ENCODE measurements at places on chromosomes 16 and 17.

- DNase-seq, result no peak
Measured at GRCh38 chr17:74742153-74742515, 5.1 kb downstream of the RAB37 start.

- DNase-seq, result no peak
Measured at GRCh38 chr16:20904507-20905081, 4.0 kb downstream of the LYRM1 start.

DNA sequence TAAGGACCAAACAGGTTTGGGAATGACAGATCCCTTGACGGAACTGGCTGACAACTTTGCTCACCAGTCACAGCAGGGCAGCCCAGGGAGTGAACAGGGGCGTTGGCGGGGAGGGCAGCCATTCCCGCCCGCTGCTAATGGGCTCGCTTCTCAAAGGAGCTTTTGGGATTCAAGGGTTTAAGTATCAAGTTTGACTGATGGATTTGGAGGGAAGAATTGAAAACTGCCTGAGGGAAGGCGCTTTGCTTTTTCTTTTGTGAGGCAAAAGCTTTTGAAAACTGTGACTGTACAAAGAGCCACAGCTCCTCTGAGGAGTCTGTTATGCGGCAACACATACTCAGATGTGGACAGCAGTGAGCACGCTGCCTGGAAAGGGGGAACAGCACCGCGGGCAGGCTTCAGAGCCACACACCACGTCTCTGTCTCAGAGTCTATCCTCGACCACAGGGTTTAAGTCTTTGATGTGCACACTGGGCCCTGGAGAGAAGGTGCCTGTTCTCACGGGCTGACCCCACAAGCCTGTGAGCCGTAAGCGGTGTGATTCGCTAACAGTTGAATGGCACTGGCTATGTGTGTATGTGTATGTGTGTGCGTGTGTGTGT lies 79.9 kb upstream of the HSBP1 start:
- DNase-seq, result no peak

DNA sequence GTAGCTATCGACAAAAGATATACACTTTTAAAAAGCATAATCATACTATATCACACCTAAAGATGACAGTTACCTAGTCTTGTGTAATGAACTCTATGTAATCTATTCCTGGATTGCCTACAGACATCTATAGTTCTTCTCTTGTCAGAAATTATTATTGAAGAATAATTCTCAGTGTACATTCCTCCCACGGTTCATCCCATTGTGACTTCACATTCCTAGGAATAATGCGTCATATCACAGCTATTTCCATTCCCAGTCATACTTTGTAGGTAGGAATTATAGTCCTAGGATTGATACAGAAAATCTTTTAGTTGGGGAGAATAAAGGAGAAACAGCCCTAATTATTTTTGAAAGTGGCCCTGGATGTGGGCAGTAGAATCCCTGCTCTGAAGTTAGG lies 44.0 kb upstream of the ABCC11 start:
- no peak for DNase-seq

DNA sequence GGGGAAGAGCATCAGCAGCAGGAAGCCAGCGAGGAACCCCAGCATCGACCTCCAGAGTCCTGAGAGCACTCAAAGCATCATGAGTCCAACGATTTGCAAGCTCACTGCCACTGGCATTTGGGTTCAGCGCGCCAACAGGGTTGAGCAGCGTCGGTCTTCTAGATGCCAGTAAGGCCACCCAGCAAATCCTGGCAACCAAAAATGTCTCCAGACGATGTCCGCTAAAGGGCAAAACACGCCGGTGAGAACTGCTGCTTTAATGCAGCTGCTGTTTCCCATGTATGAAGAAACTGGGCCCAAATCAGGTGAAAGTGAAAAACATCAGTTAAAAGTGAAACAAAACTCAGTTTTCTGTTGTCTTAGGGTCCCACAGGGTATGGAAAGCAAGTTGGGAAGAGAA lies 70.2 kb downstream of the ANKRD11 start:
- no peak for DNase-seq

DNA sequence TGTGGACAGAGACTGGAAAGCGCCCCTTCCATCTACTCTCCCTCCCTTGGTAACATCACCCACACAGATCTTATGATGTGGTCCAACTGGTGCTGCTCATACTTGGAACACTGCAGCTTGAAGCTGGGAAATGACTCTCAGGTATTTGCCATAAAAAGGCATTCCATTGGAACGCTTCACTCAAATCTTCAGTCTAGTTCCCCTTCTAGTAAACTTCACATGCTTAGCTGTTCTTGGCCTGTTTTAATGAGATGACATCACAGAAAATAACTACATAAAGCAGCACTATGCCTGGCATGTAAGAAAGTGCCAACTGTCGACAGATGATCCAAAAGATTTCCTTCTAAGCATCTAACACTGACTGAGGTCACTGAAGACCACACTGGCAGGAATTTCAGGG lies 9.3 kb downstream of the ZNF263 start:
- DNase-seq, result no peak

DNA sequence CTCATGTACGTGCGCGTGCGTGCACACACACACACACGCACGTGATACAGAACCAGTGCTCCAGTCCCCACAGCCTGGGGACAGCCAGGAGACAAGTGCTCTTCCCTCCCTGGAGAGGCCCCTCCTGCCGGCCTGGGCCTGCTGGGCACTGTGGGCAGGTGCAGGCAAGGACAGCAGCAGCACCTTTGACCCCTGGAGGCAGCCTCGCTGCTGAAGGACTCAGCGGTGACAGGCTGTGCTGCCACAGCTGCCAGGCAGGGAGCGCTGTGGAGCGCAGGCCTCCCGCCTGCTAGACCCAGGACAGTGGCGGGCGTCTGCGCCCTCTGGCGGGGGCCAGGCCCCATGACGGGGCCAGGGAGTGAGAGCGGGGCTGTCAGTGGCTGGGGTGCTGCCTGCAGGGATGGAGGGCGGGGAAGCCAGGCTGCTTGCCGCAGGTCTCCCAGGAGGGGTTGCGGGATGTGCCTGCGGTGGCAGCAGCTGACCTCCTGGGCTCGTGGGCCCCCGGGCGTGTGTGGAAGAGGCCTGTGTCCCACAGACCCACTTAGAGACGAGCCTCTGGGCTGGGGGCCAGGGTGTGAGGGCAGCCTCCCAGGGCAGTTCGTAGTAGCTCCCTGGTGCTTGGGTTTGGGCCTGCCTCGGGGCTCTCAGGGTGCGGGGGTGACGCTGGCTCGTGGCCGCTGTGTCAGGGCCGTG lies 63.5 kb upstream of the PVALEF start:
- DNase-seq, result peak; percentile 81

DNA sequence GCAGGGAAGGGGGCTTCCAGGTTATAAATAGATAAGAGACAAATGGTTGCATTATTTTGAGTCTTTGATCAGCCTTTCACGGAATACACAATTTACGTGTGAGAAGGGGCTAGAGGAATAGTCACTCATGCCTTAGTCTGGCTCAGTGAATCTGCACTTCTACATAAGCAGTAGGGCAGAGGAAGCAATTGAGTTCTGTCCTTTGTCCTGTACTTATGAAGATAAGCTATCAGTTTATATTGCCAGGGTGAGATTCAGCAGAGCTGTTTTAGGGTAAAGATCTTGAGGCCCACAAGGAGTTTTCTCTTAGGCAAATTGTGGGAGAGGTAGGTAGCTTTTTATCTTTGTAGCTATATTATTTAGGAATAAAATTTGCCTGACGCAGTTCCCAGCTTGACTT lies 33.3 kb downstream of the TOM1L1 start:
- DNase-seq, result no peak

DNA sequence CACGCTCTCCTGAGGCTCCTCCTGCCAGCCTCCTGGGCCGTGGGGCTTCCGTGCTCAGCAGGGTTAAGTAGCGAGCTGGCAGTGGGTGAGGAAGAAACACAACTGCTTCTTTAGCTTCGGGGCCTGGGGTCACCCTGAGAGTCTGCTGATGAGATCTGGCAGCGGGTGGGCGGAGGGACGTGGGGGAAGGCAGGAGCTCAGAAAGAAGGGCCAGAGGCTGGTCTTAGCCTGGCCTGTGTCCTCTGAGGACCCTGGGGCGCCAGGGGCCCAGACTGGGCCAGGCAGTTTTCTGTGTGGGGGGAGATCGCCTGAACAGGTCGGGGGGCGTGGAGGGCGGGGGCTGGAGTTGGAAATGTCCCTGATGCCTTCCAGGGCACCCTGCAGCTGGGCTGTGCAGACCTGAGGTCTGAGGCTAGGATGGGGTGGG lies 97.8 kb upstream of the GSE1 start:
- no peak for DNase-seq

- no peak for DNase-seq
Measured at GRCh38 chr17:17988427-17988945, 15.8 kb downstream of the DRC3 start.

Data from SHP77 (cell line).